ENCODE measurements at places on chromosomes 12 and 14.

- DNase-seq = no peak
These were observed 13.6 kb upstream of the FOXN3 start for GRCh38 chr14:89430391-89431236.

- no peak for DNase-seq
These were observed 345.1 kb downstream of the RAD51B start for GRCh38 chr14:68164711-68165113.

DNA sequence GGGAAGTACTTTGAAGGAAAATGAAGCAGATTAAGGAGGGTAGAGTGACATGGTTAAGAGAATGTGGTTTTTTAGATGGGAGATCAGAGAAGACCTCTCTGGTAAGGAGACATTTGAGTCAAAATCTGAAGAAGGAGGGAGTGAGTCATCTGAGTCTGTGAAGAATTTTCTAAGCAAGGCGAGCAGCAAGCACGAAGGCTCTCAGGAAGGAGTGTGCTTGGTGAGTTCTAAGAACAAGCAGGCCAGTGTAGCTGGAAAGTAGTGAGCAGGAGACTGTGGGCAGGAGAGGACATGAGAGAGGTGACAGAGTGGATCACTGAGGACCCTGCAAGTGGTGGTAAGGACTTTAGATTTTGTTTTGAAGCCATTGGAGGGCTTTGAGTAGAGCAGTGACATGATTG lies 76.3 kb upstream of the FUT8 start:
- no peak for DNase-seq

DNA sequence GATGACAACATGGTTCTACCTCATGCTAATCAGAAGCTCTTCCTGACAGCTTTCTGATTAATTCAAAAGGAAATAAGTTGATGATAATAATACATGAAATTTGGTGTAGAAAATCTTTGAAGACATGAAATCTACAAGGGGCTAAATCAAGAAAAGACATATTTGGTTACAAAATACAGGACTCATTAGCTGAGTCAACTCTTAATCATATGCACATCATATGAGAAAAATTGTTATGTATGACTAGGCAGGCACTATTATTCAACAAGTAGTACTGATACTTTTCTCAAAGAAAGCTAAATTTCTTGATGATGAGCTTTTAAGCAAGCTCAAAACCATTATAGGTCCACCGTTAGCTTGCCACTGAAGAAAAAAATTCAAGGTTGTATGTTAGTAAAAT lies 7.1 kb downstream of the ABCC9 start:
- no peak for DNase-seq

- no peak for DNase-seq
These were observed 3.9 kb upstream of the POC1B start for GRCh38 chr12:89529738-89530137.

- peak; percentile 43 for DNase-seq
These were observed 184.4 kb upstream of the HIF1A start for GRCh38 chr14:61510736-61511557.

DNA sequence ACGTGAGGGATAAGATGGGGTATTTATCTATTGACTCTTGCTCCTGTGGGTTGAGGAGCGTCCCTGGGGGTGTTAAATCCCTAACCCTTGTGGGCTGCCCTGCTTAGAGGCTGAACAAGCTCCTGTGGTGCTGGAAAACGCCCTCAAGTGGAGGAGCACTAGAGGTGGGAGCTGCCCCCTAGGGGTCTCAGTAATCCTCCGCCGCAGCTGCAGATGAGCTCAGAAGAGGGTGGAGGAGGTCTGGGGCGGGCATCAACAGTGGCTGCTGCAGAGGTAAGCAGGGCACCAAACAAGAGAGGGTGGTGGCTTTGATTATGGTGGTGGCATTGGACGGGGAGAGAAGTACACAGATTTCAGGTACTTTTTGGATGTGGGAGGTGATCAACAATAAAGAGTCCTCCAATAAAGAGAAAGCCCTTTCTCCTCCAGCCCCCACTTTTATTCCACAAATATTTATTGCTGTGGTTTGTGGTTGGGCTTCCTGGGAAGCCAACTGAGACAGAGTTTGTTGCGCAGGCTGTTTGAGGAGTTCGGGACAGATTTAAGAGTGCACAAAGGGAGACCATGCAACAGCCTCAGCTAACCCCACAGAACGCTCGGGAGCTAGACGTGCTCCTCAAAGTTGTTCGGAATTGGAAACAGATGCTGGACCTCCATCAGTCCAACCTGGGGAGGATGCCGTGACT lies 179.9 kb downstream of the ADCK1 start:
- DNase-seq = no peak
